ENCODE measurements at places on chromosomes 12 and 14. TPM values are rescaled to one million over a fixed set of nuclear protein-coding genes. Genes with fewer than 3 reads are reported as not detected.

Gene CMKLR1
- 0.57 TPM for total RNA-seq

GRCh38 chr12:32312049-32312670 lies 87.2 kb upstream of the FGD4 start:
- DNase-seq, result peak; percentile 76

Gene SDSL
- total RNA-seq, result 0.37 TPM

GRCh38 chr14:57559576-57559975 lies 65.9 kb upstream of the CCDC198 start:
- DNase-seq, result no peak

GRCh38 chr12:100681074-100681473 lies 107.6 kb downstream of the GAS2L3 start:
- no peak for DNase-seq

DNA sequence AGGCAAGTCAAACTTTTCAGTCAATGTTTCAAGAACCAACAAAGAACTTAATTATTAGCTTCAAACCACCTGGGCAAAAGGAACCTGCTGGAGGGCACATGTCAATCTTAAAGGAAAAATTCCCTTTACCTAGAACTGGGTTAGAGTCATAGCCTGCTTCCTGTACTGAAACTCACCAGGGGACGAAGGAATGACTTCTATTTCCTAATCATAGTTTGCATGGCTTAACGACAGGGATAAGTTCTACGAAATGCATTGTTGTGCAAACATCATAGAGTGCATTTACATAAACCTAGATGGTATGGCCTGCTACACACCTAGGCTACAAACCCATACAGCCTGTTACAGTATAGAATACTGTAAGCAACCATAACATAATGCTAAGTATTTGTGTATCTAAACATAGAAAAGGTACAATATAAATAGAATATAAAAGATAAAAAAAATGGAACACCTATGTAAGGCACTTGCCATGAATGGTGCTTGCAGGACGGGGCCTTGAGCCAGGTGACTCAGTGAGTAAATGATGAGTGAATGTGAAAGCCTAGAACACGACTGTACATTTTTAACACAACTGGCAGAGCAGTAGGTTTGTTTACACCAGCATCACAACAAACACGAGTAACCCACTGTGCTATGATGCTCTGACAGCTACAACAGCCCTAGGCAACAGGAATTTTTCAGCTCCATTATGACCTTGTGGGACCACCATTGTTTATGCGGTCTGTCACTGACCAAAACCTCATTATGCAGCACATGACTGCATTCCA lies 234.9 kb upstream of the CAND1 start:
- DNase-seq, result no peak

All from A673 (cell line).